ENCODE measurements at places on chromosomes 5 and 9.

DNA sequence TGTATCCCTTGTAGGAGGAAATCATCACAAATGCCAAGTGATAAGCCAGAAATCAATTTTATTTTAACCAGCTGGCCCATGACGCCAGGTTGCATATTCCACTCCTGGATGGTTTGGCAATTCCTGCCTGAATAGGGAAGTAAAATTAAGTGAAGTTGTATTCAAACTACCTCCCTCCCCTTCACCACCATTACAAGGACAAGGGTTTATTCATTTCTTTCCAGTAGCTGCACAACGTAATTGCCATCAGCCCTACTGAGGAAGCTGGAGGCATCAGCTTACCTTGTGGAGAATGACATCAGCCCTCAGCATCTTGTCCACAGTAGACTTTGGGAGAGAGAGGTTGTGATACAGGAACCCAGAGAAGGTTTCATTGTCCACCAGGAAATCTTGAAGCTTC lies 66.6 kb downstream of the ABCA1 start:
- DNase-seq: no peak

DNA sequence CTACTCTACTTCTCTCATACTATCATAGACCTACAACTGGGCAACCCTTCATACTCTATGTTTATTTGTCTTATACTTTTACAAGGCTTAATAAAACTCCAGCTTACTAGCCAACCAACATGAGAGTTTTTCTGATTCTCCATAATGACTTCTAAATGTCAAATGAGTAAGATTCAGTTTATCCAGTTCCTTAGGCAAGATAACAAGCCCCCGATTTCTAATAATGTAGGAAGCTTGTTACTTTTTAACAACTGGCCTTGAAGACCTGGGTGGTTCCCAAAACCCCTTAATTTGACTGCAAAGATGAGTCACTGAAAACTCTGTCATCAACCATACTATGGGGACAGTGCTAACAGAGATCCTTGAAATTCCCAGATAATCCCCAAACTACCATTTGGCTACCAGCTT lies 294.6 kb upstream of the ACTBL2 start:
- no peak for DNase-seq

GRCh38 chr5:1737790-1738405 lies 61.7 kb downstream of the MRPL36 start:
- DNase-seq: peak; percentile 3

DNA sequence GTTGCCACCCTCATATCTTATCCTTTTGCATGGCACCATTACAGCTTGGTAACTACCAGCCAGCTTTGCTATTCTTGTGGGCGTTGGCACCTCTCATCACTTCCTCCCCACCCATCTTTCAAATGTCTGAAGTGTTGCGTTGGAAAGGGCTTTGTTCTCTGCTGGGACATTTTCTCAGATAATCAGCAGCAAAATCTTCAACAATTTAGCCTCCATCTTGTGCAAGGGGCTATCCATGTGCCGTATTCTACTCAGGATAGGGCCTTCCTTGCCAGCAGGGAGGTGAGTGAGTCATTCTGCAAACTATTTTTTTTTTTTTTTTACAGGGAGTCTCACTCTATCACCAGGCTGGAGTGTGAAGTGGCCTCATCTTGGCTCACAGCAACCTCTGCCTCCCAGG lies 62.1 kb upstream of the NUDT12 start:
- DNase-seq: no peak

- DNase-seq: no peak
Measured at GRCh38 chr9:9750719-9751118, 862.1 kb downstream of the PTPRD start.

DNA sequence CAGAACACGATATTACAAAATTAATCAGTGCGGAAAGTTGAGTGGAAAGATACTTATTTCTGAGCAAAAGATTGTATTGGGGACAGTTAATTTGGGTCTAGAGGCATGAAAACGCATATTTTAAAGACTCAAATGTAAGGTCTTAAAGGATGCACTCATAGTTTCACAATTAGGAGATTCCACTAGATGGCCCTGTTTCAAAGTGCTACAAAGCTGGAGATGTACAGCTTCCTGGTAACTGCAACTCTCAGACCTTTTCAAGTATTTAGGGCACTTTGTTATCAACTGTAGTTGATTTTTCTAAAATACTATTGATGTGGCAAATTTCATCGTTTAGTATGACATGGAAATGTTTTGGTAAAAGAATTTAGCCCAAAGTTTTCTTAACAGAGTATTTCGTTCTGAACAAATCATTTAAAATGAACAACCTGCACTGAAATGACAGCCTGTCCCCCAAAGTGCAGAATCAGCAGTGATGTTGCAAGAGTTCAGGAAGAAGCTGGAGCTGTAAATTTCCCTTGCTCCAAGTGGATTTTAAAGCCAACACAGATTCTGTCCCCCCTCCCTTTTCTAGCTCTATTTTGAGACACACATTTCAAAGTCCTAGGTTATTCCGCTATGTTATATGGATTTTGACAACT lies 16.2 kb upstream of the NDUFB6 start:
- peak; percentile 63 for DNase-seq
